ENCODE measurements at places on chromosomes 16 and 17. TPM values are rescaled to one million over a fixed set of nuclear protein-coding genes. Genes with fewer than 3 reads are reported as not detected.

DNA sequence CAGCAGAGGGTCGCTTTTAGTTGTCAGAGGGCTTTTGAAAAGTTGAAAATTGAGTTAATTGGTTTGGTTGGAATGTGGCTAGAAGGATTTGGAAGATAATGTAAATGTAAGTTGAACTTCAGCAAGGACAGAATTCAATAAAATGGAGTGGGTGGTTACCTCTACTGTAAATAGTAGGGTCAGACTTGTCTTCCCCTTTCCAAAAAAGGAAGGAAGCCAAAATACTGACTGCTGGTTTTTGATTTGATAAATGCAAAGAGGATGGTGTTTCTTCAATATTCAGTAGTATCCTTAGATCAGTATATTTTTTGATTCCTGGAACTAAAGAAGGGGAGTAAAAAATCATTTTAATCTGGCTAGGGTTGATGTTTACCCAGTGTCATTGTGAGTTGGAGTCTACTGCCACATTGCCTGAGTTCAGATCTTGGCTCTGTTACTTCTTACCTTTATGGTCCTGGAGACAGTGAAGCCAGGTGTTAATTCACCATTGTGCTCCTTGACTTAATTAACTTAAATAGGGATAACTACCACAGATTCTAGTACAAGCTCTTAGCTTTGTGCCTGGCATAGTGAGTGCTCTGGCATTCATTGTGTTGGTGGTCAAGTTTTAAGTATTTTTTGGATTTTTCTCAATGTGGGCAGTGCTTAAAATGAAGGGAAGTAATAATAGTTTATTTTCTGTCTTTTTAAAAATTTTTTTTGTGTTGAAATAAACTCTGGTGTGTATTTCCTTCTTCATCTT is 4.4 kb downstream of the HAPSTR1 start:
- no peak for DNase-seq

The CMTM2 gene
- total RNA-seq = not detected

DNA sequence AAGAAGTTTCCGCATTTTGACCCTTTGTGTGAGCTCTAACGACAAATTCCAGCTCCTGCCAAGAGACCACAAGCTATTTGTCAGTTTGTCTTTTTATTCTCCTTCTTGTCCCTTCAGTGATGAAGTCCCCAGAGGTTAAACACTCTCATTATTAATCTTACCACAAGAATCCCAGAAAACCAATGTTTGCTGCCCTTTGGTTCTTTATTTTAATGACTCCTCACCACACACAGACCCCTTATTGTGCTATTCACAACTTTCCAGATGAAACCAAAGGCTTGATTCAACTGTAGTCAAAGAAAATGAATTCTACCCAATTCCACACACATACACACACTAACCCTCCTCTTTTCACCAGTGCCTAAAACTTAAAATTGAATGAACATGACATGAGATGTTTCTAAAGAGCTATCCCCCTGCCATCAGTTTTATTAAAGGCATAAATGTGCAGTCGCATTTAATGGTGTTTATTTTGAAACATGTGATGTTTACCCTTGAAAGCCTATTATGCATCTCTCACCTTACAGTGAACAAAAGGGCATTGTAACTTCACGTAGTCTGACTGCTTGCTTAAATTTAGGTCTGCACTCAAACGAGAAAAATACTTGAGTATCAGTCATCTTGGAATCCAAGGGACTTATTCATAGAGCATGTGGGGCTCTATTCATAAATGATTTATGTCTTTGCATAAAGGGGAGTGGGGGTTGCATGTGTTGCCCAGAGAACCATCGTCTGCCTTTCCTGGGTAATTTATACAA is 44.1 kb downstream of the PCTP start:
- DNase-seq = no peak

- DNase-seq = no peak
These were observed 44.3 kb downstream of the XYLT1 start for GRCh38 chr16:17426451-17426850.

DNA sequence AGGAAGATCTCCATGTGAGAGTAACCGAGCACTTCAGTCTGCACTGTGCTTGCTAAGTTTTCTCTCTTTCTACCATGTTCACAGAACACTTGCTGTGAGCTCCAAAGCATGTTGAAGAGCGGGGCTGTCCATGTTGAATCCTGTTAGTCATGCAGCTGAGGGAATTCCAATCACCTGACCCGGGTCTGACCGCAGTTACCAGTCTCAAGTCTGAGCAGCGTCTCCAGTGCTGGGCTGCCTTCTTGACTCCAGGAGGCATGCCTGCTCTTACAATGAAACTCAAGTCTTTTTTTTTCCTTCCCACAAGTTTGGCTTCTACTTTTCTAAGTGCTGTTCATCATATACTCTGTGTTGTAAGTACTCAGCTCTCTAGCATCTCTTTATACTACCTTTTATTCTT is 44.3 kb downstream of the HOXB1 start:
- peak; percentile 94 for DNase-seq

DNA sequence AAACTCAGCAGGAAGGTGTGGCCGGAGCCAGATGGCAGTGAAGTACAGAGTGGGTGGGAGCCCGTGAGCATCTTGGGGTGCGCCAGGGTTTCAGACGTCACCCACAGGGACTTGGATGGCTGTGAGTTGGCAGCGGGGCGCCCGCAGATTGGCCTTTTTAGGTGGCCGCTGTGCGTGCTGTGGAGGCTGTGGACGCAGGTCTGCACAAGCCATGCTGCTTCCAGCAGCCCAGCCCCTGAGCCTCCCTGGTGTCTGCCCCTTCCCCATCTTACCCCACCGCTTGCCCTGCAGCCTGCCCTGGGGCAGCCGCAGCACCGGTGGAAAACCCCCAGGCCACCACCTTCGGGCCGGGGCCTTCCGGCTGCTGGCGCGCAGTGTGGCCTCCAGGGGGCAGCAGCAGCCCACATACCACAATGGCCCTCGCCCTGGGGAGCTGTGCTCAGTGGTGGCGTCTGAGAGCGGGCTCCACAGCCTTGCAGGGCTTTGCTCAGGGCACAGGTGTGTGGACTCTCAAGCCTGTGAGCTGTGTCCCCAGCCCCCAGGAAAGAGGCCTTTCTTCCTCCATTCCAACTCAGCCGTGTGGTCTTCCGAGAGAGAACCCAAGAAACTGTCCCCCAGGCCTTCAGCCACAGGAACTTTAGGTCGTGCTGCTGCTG is 11.8 kb downstream of the ENDOV start:
- peak; percentile 70 for DNase-seq

DNA sequence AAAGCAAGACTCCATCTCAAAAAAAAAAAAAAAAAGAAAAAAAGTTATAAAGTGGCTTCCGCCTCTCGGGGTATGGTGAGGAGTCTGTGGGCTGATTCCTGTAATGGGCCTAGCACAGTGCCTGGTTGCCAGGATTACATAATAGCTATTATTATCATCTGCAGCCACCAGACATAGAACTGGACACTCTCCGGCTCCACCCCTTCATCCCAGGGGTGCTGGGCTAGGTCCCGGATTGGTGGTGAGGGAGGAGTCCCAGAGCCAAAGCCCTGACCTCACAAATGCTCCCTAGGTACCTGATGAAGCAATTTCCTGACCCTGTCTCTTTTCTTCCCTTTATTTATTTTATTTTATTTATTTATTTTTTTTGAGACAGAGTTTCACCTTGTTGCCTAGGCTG is 11.6 kb upstream of the ADGRG1 start:
- no peak for DNase-seq

DNA sequence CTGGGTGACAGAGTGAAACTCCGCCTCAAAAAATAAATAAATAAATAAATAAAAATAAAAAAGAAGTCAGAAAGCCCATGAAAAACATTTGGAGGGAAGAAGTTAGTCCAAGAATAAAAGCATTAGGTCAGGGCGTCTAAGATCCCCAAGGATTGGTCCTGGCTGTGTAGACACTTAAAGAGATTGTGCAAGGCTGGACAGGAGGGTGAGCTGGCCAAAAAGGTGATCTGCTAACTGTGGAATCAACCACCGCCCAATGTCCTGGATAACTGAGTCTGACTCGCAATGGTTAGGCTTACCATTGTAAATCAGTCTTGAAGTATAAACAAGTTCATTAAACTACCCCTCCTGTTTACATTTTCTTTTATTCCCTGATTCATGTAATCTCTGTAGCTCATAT is 8.8 kb upstream of the ABCA8 start:
- DNase-seq = no peak

DNA sequence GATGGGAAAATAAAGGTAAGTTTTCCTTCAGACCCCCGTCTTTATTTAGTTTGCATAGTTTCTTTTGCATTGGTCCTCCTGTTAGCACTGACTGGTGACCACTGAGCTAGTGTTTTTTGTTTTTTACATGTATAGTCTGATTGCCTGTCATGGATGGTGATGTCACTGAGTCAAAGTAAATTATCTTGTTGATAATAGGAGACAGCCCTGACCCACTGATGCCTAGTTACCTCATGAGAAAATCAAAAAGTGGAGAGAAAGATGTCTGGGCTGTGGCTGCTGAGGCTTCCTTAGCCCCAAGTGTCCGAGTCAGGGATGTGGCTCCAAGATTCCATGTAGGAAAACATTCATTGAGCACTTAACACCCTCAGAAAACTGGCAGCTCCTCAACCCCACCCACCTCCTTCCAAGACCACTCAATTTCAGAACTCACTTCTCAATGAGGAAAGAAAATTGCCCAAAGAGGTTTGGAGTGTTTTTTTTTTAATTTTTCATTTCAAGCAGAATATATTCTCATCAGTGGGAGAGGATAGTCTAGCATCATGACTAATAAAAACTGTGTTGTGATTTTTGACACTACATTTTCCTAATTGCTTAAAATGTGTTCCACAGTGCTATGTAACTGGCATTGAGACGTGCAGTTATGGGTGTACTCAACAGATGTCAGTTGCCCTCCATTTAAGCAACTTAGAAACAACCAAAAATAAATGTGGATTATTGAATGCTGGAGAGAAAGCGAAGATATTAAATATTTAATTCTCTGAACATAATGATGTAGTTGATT is 38.7 kb upstream of the NUDT7 start:
- DNase-seq = no peak

The PRSS22 gene
- total RNA-seq = not detected

The TEPSIN gene
- total RNA-seq = 24.2 TPM

The ADGRG3 gene
- not detected for total RNA-seq

- no peak for DNase-seq
These were observed 42.4 kb upstream of the GNG13 start for GRCh38 chr16:842711-843560.

DNA sequence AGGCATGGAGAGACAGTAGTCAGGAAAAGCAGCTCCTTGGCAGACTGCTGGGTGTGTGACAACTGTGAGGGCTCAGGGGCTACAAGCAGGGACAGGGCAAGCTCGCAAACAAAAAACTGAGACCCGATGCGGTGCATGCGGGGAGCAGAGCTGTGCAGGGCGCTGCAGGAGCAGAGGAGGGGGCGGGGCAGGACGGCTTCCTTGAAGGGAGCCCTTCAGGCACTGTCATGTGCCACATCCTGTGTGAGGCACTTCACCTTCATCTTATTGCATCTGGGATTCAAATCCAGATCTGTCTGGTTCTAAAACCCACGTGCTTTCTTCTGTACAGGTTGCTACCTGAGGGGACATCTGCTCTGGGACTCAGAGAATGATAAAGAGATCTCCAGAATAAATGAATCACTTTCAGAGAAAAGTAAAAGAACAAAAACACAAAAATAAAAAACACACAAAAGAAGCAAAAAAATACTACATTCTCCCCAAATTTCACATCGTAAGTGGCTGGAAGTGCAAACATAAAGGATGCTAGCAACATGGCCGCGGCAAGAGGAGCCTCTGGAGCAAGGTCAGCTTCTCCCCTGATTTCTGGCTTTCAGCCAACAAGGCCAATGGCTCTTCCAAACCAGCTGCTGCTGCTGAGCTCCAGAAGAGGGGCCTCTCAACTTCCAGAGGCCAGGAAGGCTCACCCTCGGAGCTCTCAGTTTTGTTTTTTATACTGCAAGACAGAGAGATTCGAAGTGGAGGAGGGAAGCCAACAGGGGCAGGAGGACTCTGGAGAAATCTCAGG is 14.2 kb downstream of the LYRM9 start:
- DNase-seq = no peak

DNA sequence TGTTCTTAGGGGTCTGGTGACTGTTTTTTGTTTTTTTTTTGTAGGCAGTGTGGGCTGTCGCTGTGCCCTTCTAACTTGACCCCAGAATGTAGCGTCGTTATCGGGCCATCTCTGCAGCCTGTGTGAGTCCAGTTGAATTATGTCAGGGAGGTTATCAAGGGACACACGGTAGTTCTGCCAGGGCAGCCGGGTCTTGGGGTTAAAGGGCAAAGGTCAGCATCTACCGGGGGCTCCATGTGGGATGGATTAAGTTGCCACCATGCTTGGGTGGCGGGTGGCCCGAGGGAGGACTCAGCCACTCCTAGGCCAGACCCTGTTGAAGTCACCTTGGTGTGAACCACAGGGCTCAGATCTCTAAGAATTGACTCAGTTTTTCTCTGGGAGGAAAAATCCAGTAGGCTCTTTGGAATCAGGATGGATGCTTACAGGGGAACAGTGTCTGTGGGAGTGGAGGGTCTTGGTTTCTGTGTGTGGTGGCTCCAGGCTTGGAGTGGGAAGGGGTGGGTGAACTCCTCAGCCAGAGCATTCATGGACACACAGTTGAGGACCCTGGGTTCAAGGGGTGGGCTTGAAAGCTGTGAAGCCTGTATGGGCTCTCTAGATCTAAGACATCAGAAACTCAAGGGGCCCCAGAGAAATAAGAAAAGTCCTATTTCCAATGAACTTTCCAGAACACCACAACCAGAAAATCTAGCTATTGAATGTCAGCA is 191.7 kb downstream of the IRF8 start:
- DNase-seq = no peak

- DNase-seq = no peak
These were observed 36.6 kb downstream of the IQCK start for GRCh38 chr16:19754644-19755036.

GRCh38 chr16:85728879-85729278 is 22.0 kb downstream of the C16orf74 start:
- DNase-seq = no peak

Data from Daoy (cell line).